ENCODE measurements at places on chromosomes 1 and 21. TPM values are rescaled to one million over a fixed set of nuclear protein-coding genes. Genes with fewer than 3 reads are reported as not detected.

Gene NLRP3
- 3.2 TPM for total RNA-seq

Gene KCNJ6
- total RNA-seq, result not detected

Gene KRTAP20-3
- total RNA-seq, result not detected

Gene LIPI
- total RNA-seq, result not detected

Gene LCE6A
- total RNA-seq, result not detected

Gene TNFRSF14
- 187 TPM for total RNA-seq

Gene DIO1
- not detected for total RNA-seq

Gene F5
- 0.19 TPM for total RNA-seq

Gene CLCN6
- 31.8 TPM for total RNA-seq

Gene COL11A1
- total RNA-seq, result not detected

DNA sequence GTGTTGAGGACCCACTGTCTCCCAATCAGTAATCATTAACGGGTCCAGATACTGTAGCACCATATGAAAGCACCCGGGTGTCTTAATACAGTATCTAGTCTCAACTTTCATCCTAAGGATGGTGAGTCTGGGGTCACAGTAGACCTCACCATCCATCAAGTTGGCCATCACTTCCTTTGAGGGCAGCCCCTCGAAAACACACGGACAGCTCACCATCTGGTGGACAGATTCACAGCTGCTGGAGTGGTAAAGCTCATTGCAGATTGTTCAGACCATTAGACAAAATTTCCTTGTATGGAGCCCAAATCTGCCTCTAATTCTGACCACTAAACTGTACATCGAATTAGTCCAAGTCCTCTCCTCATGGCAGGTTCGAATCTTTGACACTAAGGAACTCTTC lies 123.1 kb downstream of the PGBD5 start:
- DNase-seq, result no peak

DNA sequence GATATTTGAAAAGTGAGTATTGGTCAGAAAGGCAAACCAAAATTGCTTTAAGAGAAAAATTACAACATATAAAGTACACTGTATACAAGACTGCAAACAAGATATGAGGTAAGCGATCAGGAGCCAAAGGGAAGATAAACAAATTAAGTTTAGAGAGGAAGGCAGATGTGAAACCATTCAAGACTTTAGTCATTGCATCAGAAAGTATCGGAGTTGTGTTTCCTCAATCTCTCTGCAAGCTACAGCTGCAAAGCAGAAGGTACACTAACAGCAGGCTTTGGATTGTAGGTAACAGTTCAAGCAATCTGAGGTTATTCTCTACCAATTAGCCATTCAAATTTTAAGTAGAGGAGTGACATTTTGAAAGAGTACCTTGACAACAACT lies 21.3 kb upstream of the TLCD4 start:
- no peak for DNase-seq

GRCh38 chr1:77322061-77322900 lies 40.5 kb downstream of the AK5 start:
- no peak for DNase-seq

DNA sequence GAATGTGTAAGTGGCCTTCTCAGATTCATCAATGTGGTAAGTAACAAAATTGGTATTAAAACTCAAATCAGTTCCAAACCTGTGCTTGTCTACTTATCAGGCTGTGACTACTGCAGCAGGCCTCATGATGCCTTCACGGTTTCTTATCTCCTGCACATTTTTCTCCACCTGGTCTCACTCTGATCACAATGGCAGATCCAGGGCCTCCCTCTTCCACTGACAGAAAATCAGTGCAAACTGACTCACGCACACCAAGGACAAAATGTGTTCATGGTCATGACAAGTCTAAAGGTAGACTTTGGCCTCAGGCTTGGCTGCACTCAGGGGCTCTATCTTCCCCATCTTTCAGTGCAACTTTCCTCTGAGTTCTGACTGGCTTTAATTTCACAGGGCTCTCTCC lies 56.7 kb upstream of the ATP1A1 start:
- DNase-seq, result no peak

- no peak for DNase-seq
These were observed 83.4 kb downstream of the MAP3K21 start for GRCh38 chr1:233410906-233411305.

GRCh38 chr1:6503884-6504602 lies 12.6 kb upstream of the PLEKHG5 start:
- DNase-seq, result no peak

- DNase-seq, result no peak
These were observed 463.9 kb upstream of the LRRC7 start for GRCh38 chr1:69103705-69104385.

DNA sequence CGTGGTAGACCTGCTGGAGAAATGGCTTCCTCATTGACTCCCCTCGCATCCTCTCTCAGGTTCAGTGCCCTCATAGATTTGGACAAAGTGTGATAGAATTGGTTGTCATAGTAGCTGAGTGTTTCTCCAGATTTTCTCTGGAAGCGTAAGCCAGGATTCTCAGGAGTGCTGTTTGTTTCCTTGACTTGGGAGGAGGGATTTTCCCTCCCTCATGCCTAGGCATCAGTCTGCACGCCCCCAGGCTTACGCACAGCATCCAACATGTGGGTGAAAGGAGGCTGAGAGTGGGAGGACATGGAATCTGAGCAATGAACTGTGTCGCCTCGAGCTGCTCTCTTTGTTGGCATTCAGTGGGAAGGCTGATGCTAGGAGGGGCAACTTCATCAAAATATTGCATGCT lies 503.5 kb downstream of the LTN1 start:
- DNase-seq, result no peak

- DNase-seq, result no peak
These were observed 95.7 kb upstream of the WNT4 start for GRCh38 chr1:22238356-22239224.

DNA sequence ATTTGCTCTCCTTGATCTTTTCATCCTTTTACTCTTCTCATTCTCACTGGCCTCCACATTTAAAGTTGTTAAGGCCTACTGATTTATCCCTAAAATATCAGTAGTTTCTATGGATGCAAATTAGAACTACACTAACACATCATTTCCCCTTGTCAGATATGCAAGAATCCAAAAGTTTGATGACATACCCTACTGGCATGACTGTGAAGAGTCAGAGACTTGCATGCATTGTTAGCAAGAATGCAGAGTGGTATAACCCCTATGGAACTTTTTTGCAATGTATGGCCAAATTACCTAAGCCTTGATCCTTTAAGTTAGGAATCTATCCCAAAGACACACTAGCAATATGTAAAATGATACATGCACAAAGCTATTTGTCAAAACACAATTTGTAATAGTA lies 23.6 kb upstream of the HIVEP3 start:
- DNase-seq, result no peak

DNA sequence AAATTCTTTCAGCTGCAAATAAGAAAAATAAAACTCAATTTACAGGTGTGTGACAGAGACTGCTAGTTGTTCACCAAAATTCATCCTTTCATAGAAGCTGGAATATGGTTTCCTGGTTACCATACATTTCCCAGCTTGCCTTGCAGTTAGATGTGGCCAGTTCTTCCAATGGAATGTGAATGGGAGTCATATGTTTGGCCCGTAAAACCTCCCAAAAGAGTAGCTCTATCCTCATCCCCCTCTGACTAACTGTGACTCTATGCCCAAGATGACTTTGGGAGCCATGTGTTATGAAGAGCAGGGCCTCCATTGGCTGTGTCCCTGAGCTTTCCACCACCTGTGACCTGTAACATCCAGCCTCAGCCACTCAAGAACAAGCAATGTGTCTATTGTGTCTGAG lies 90.6 kb upstream of the NGF start:
- DNase-seq, result no peak

- DNase-seq, result no peak
These were observed 10.5 kb downstream of the FOXJ3 start for GRCh38 chr1:42324398-42325013.

DNA sequence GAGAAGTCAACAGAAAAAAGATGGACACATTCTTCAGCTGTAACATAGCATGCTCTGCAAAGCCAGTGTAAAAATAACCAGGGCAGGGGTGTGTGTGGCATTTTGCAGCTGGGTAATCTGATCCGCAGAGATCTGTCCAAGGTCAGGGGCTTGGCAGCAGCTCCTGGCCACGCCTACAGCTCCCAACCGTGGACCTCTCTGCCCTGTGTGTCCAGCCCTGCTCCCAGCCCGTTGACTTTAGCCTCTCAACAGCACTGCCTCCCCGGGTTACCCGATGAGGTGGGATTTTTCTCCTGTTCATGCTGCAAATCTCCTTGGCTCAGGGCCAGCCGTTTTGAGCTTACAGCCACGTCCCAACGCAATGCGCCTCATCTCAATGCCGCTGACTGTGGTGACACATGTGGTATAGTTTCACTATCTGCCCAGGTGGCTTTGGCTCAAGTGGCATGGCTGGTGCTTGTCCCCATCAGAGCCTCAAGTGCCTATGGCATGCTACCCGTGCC lies 68.1 kb downstream of the VWA5B1 start:
- no peak for DNase-seq

GRCh38 chr1:37720231-37721130 lies 28.2 kb downstream of the CDCA8 start:
- DNase-seq, result no peak

GRCh38 chr1:176656257-176656995 lies 193.5 kb downstream of the PAPPA2 start:
- no peak for DNase-seq

GRCh38 chr1:84298684-84299535 lies 2.6 kb upstream of the SAMD13 start:
- peak; percentile 53 for DNase-seq

DNA sequence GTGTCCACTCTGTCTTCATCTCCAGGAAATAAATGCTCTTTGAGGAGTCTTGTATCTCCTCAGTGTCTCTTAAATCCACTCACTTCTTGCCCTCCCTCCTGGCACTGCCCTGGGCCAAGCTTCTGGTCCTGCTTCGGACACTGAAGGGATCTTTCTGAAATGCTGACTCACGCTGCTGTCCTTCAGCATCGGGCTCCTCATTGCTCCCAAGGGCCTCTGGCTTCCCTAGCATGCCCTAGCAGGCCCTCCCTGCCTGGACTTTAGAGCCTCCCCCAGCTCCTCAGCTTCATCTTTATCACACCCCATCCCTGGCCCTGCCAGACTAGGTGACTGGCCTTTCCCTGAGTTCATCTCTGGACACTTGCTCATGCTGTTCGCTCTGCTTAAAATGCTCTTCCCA lies 96.6 kb downstream of the FOXD2 start:
- DNase-seq, result no peak

GRCh38 chr21:35686156-35686555 lies 374.2 kb downstream of the SETD4 start:
- DNase-seq, result no peak

All from naive thymus-derived CD8-positive, alpha-beta T cell (primary cell).